GM12865 (cell line): ENCODE measurements at places on chromosomes 4 and X.

DNA sequence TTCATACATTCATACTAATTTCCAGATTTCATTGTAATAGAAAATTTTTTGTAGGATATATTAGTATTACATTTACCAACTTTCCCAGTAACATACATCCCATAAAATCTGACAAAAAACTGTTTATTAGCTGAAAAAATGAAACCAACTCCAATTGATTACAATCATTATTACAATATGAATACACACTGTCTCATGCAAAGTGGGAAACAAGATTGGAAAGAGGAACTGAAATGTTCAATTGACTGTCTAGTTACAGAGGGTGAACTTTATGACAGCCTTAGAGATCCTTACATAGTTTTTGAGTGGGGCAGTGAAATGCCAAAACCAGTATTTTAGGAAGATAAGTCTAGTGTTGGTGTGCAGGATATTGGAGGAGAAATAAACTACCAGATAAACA is 2.3 kb upstream of the AMBN start:
- peak; percentile 8 for DNase-seq

- no peak for DNase-seq
Measured at GRCh38 chrX:16516232-16516876, 133.6 kb upstream of the S100G start.

GRCh38 chr4:29588617-29589016 is 1131.6 kb upstream of the PCDH7 start:
- no peak for DNase-seq

GRCh38 chr4:85842540-85842939 is 367.6 kb downstream of the ARHGAP24 start:
- DNase-seq, result no peak

- no peak for DNase-seq
Measured at GRCh38 chrX:20461576-20461975, 194.9 kb upstream of the RPS6KA3 start.

GRCh38 chr4:64539234-64539849 is 130.1 kb upstream of the TECRL start:
- peak; percentile 71 for DNase-seq
